ENCODE measurements at places on chromosomes 16 and 17.

DNA sequence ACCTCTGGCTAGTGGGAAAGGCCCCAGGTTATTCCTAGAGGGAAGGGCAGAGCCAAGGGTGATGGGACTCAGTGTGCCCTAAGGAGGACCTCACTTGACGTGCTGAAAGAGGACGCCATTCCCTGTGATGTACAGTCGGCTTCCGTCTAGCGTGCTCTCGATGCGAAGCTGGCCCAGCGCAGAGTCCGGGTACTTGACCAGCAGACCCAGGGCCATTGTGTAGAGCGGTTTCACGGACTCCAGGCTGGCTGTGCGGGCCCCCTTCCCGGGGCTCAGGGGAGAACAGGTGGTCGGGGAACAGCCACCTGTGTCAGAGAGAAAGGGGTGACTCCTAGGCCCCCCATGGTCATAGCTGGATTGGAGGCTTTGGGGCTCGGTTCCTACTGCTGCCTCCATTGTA is 19.9 kb downstream of the PLEKHG4 start:
- no peak for DNase-seq

GRCh38 chr16:89864527-89864820 is 8.9 kb upstream of the TCF25 start:
- DNase-seq = no peak

- no peak for DNase-seq
These were observed 20.7 kb downstream of the MYBBP1A start for GRCh38 chr17:4534515-4534914.

DNA sequence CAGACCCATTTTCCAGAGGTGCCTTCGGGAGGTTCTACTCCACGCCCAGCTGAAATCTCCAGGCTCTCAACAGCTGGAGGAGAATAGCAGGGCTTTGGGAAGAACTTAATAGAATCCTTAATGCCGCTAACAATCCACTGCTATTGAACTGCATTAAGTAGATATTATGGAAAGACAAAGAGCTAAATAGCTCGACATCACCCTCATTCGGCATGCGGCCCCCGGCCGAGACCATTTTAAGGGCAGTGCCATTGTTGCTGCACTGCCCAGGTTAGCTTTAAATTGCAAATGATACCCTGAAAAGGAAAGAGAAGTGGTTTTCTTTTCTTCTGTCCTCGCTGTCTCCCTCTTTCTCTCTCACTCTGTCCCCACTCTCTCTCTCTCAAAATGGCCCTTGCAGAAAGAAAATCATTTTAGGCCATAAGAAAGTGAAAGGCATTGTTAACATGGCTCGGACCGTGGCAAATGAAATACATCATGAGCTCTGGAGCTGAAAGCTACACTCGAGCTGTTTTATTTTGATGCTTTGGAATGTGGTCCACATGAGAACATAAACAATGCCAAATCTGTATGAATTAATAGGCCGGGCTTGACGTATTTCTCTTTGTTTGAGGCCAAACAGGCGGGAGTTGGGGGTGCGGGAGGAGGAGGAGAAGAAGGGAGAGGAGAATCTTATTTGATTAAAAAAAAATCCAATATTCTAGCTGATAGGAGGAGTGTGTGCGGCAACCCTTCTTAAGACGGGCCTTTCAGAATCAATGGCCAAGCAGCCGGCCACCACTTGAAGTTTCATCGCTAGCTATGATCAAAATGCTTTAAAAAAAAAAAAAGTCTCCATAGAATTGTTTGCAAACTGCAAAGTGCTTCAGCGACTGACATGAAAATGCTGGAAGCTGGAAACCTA is 298.8 kb upstream of the IRX3 start:
- no peak for DNase-seq

- DNase-seq = peak; percentile 78
These were observed 25.7 kb downstream of the MINK1 start for GRCh38 chr17:4858882-4859260.

- DNase-seq = no peak
These were observed 3.7 kb downstream of the PIK3R5 start for GRCh38 chr17:8961829-8962228.

All from heart left ventricle (tissue), 16 donors.